ENCODE measurements at places on chromosomes 12 and 14.

GRCh38 chr12:67630373-67631088, 18.0 kb upstream of the DYRK2 start:
- peak; percentile 69 for DNase-seq

DNA sequence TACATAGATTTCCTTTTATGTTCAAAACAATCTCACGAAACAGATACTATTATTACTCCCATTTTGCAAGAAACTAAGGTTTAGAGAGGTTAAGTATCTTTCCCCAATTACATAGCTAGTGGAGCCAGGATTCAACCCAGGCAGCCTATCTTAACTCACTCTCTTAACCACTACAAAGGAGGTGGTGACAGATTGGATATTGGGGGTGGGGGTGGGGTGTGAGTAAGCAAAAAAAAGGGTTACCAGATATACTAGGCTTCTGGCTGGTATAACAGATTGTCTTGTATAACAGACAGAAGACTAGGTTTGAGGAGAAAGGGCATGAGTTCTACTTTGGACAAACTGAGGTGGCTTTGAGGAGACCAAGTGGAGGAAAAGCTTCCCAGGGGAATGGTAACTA, 2.1 kb downstream of the GMFB start:
- DNase-seq: no peak

DNA sequence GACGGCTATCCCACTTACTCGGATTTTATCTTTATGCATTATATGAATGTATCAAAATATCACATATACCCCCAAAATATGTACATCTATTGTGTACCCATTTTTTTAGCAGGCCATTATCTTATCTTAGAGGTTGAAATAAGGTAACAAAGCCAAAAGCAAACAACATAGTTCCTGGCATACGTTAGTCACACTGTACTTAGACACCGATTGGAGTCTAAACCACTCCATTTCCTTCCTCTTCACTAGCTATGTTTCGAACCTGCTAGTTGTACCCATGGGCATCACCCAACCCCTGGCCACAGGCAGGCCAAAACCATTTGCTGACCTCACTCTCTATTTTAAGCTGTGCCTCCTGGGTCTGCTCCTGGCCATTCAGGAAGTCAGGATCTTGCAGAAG, 66.3 kb downstream of the GRIN2B start:
- no peak for DNase-seq

DNA sequence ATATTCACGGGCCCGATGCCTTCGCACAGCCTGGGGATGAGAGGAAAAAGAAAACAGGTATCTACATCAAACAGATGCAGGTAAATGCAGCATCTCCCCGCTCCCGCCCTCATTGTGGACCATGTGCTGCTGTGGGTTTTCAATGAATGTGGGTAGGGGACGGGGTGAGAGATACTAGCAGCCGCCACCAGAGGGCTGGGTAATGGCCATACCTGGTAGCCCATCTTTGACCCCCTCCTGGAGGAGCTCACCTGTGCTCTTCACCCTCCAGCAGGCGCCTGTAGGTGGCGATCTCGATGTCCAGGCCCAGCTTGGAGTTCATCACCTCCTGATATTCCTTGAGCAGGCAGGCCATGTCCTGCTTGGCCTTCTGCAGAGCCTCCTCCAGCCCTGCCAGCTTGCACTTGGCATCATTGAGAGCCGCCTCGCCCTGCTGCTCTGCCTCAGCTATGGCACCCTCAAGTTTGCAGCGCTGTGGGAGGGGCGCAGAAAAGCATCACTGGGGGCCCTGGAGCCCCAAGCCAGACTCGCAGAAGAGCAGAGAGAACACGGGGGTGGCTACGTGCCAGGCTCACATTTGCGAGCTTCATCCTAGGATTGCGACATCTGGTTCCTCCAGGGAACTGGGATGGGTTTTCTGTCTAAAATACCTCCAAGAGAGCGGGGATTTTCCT, 10.2 kb downstream of the KRT82 start:
- DNase-seq: peak; percentile 81

GRCh38 chr14:24785698-24786097, 151.7 kb upstream of the GZMB start:
- no peak for DNase-seq

DNA sequence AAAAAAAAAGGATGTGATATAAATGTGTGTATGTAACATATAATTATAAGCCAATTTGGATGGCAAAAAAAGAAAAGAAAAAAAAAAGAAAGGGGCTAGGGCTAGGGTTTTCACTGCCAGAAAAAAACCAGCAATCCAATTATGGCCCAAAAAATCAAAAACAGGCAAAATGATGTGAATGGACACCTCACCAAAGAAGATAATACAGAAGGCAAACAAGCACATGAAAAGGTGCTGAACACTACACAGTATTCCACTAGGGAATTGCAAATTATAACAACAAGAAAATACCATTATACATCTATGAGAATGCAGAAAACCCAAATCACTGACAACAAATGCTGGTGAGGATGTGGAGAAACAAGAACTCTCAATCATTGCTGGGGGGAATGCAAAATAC, 12.1 kb upstream of the MIPOL1 start:
- no peak for DNase-seq

DNA sequence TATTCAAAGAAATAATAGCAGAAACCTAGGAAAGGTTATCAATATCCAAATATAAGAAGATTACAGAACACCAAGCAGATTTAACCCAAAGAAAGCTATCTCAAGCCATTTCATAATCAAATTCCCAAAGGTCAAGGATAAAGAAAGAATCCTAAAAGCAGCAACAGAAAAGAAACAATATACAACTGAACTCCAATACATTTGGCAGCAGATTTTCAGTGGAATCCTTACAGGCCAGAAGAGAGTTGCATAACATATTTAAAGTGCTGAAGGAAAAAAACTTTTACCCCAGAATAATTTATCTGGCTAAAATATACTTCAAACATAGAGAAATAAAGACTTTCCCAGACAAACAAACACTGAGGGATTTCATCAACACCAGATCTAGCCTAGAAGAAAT, 54.3 kb downstream of the DENND5B start:
- no peak for DNase-seq

DNA sequence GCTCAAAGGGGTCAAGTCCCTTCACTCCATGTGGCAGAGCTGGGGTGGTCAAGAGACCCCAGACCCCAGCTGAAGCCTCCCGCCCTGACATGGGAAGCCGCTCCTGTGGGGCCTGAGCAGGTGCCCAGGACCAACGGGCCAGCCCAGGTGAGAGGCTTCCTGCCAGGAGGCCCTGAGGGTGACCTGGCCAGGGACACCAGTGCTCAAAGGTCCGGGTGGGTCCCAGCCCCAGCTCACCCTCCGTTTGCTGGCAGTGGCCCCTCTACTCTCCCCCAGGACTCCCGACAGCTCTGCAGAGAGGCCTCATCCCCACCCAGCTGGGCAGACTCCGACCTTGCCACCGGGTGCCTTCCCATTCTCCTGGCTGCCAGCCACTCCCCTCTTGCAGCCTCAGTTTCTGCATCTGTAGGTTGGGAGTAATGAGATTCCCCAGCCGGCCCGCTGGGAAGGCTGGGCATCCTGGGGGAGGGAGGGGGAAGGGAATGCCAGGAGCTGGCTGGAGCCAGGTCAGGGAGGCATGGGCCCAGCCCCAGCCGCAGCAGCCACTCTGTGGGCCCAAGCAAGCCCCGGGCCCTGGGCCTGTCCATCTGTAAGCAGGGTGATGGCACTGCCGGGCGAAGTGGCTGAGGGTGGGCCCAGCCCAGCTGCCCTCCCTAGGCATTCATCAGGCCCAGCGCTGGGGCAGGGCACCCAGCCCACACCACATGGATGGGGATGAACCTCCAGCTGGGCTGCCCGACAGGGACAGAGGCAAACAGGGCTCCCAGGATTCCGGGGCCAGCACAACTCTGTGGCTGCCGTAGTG, 10.3 kb upstream of the INF2 start:
- DNase-seq: no peak

DNA sequence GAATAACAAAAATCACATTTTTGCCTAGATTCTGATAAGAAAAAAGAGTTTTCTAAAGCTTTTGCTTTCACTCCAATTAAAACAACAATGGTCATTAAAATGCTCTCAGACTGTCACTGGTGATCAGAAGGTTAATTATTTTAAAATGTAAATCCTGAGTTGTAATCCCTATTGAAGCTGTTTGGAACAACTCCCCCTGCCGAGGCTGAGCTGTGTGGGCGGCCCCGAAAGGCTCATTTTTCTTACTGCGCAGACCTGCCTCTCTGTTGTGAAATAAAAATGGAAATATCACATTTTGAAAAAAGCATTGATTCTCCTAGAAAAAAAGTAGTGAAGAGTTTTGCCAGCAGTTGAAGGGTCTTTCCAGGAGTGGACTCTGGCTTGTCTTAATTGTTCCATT, 174.8 kb upstream of the CDKN3 start:
- DNase-seq: no peak

DNA sequence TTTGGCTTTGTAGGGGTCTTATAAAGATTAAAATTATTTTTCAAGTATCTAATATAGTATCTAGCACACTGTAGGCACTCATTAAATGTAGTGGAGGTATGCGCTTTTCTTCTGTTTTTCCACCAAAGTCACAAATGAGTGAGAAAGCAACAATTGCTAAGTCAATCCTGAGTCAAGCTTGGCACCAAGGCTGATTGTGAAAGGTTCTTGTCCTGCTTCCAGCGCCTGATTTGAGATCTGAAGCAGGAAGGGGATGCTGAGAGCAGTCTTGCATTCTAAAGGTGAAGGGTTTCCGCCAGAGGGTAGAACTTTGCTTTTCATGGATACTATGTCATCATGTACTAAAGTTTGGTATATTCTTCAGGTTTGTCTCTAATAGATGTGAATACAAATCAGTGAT, 64.9 kb upstream of the DAAM1 start:
- DNase-seq: no peak

DNA sequence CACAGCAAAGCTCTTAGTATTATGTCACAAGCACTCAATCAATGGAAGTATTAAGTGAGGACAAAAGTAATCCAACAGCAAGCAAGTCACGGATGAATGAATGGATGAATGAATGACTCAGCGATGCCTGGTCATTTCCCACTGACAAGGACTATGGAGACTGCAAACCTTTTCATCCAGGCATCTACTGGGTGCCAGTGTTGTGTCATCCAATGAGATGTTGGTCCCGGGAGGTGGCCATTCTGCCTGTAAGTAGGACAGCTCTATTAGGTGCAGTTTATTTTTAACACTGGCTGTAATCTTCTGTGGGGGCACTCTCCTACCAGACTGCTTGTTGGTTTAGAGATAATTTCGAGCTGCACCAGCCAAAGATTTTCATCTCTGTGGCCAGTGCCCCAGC, 39.4 kb downstream of the STAB2 start:
- peak; percentile 61 for DNase-seq

GRCh38 chr14:59254146-59254910, 65.9 kb downstream of the DAAM1 start:
- no peak for DNase-seq

GRCh38 chr12:58455136-58455535, 465.2 kb downstream of the LRIG3 start:
- DNase-seq: no peak

- DNase-seq: no peak
These were observed 4.4 kb upstream of the TNFAIP2 start for GRCh38 chr14:103118663-103119404.

DNA sequence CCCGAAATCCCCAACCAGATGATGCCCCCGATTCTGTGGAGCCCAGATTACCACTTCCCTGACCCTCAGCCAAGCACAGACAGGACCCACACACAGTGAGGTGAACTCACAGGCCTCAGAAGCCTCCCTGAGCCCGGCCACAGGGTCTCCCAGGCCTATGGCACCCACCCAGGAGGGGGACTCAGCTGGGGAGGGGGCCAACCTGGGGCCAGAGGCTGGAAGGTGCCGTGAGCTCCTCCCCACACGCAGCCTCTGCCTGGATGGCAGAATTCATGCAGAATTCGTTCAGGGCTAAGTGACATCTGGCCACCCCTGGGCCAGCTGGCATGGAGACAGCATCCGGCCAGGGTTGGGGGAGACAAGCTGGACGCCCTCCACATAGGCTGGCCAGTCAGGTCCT, 11.8 kb downstream of the TMEM179 start:
- no peak for DNase-seq

GRCh38 chr12:130796985-130797686, 41.9 kb downstream of the STX2 start:
- DNase-seq: no peak

Data from SW480 (cell line).